ENCODE measurements at places on chromosomes 11 and 22.

- DNase-seq, result no peak
Observed at GRCh38 chr11:85472953-85473352, 154.2 kb downstream of the DLG2 start.

- no peak for DNase-seq
Observed at GRCh38 chr11:574632-575312, 1.5 kb upstream of the PHRF1 start.

- DNase-seq, result no peak
Observed at GRCh38 chr11:130159657-130160497, at the start of gene ST14. ST14 (plus strand) TSS chr11:130159782; CDS start chr11:130159980, 198 bp downstream.

- no peak for DNase-seq
Observed at GRCh38 chr22:42430528-42431125, 1.6 kb downstream of the NFAM1 start.

- DNase-seq, result no peak
Observed at GRCh38 chr11:67105964-67106363, 13.1 kb upstream of the KDM2A start.

GRCh38 chr11:95339086-95339901 is 108.3 kb upstream of the SESN3 start:
- no peak for DNase-seq

- DNase-seq, result no peak
Observed at GRCh38 chr11:8192896-8193209, 24.0 kb upstream of the RIC3 start.

DNA sequence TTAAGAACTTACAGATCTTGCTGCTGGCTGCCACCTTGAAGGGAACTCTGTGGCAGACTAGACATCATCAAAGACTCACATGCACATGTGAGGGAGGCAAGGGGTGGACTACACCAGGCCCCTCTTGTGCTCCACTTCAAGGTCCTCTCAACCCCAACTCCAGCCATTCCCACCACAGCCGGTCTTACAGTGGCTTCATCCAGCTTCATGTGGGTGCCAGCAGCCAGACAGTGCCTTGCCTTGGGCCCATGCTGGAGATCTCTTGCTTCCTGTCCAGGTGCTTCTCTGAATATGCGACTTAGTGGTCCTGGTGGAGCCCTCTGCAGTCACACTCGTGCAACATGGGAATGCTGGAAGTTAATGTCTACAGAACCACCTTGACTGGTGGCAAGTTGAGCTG is 44.6 kb upstream of the WNT7B start:
- no peak for DNase-seq

DNA sequence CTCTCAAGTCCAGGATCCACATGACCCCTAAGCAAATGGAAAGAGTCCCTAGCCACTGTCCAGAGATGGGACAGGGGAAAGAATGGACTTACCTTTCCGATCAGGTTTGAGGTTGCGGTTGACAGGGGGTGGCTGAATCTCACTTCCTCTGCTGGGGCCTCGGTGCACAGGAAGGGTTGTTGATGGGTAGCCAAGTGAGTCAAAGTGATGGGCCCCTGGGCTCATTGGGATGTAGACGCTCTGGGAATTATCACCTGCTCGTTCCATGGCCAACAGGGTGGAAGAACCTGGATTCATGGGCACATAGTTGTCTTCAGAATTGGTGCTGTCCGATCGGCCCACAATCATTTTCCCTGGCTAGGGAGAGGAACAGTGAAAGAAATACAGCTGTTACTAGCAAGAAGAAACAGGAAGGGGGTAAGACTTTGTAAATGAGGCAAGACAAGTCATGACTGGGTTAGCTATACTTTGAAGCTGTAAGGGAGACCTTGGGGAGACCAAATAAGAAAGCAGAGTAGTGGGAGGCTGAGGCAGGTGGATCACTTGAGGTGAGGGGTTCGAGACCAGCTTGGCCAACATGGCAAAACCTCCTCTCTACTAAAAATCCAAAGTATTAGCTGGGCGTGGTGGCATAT is 34.7 kb downstream of the USP35 start:
- no peak for DNase-seq

GRCh38 chr22:23580576-23581259 is 628 bp upstream of the IGLL1 start:
- DNase-seq, result no peak

GRCh38 chr11:43738600-43739409 is 58.3 kb downstream of the HSD17B12 start:
- no peak for DNase-seq

DNA sequence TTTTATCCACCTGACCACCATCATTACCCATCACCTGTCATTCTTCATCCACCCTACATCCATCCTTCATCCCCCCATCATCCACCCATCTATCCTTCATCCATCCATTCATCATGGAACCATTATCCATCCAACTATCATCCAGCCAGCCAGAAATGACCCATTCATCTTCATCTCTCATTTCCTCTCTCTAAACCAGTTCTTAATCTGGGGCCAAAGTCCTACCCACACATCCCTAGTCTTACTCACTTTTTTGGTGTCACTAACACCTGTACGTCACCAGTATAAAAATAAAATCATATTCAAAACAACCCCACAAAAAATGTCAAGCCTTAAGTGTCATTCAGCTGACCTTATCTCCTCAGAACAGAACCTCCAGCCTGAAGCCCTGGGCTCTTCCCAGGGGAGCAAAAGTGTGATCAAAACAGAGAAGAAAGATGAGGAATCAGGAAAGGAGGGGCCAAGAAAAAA is 12.3 kb downstream of the SPI1 start:
- no peak for DNase-seq

GRCh38 chr22:32430352-32430751 is 18.3 kb upstream of the RTCB start:
- DNase-seq, result no peak

DNA sequence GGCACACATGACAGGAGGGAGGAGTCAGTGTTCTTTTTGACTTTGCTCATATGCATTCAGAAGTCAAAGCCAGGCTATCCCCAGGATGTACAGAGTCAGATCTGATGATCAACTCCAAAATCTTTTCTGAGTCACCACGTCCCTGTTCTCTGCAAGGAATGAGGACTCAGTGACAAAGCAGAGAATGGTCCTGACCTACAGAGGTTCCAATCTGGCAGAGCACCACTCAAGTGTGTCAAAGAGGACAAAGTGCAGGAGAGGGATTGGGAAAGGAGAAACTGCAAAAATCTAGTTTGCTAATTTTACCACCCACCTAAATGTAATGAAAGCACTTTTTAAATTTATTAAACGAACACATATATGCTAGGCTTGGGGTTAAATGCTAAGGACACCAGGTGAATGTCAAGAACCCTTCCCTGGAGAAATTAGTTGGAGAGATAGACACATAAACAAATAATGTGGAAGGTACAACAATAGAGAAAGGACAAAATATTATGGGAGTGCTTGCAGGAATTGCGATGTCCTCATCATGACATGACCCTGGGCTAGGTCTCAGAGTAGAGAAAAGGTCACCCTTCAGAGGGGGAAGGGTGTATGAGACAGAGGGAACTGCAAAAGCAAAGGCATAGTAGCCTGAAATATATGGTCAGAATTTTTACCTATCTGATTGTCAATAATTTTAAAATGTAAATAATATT is 56.3 kb downstream of the MTNR1B start:
- DNase-seq, result no peak

DNA sequence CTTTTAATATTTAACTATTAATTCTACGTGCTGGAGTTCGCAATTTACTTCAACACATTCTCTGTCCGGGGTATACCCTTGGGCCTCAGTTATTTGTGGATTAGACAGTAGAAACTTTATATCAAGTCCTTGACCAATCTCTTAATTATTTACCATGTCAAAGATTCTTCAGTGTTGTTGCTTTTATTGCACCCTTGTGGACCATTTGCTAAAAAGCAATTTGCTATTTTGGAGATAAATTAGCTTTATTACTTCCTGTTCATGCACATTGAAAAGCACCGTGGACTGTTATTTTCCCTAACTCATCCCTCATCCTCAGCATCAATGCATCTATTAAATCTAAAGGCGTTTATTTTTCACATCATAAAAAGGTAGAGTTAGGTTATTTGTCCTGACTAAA is 609.9 kb downstream of the CNTN5 start:
- no peak for DNase-seq

- DNase-seq, result peak; percentile 73
Observed at GRCh38 chr22:30265823-30266444, 717 bp downstream of the OSM start.

DNA sequence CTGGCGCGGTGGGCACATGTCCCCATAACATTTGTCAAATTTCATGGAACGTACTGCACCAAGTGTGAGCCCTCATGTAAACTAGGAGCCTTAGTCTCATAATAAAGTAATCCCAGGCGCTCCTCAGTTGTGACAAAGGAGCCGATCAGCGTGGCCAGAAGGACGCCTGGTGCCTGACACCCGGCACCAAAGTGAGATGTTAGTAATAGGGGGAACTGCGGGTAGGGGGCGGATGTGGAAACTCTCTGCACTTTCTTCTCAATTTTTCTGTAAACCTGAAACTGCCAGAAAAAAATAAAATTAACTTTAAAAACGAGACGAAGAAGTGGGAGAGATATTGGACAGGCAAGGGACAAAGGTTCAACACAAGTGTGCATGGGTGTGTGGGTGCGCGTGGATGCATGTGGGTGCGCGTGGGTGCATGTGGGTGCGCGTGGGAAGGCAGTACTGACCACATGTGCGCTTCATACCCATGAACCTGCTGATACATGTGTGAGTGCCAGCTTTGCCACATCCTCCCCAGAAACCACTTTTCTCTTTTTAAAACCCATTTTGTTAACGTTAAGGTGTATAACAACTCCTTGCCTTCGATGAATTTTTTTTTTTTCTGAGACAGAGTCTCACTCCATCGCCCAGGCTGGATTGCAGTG is 55.4 kb upstream of the LINC01488 start:
- no peak for DNase-seq

GRCh38 chr11:35820614-35821013 is 123.2 kb upstream of the LDLRAD3 start:
- no peak for DNase-seq

DNA sequence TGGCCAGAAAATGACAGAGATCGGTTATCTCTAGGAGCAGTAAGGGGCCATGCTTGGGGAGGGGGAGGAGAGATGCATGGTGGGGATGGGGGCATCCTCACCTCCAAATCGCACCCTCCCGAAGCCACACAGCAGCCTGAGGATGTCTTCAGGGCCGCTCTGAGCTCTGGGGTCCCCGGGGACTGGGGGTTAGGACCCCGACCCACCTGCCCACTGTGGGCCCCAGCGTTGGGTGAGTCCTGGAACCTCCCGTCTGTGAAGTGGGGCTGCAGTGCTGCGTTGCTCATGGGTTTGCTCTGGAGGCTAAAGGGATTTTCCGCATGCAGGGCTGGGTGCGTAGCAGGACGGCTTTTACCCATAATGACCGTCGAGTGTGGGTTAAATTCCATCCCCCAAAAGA is 1046.3 kb downstream of the BRD1 start:
- no peak for DNase-seq

DNA sequence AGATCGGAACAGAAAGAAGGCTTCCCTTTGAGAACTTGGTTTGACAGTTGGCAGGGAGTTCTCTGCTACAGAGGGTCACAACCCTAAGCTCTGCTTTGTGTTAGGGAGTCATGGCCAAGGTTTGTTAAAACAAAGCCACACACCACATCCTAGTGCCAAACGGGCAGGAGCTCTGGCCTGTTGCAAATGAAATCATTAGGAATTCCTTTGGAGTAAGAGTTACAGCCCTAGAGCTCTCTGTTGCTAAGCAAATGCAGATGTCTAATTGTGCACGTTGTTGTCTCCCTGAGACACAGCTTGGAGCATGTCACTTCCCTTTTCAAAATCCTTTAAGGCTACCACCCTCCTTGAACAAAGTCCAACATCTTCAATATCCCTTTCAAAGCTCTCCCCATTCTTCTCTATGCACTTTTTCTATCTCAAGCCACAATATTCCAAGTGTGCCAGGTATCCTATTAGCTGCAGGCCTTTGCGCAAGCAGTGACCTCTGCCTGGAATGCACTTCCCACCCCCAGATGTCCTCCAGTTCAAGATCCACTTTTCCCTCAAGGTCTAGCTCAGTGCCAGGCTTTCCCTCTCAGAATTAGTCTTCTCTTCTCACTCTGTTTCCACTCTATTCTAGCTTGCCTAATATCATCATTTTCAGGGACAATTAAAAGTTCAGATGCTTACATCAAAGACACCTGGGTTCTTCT is 253.7 kb upstream of the POU2AF2 start:
- no peak for DNase-seq

GRCh38 chr11:68710409-68710808 is 26.1 kb downstream of the GAL start:
- DNase-seq, result no peak

- DNase-seq, result peak; percentile 18
Observed at GRCh38 chr22:38755155-38755910, 465 bp downstream of the SUN2 start.

DNA sequence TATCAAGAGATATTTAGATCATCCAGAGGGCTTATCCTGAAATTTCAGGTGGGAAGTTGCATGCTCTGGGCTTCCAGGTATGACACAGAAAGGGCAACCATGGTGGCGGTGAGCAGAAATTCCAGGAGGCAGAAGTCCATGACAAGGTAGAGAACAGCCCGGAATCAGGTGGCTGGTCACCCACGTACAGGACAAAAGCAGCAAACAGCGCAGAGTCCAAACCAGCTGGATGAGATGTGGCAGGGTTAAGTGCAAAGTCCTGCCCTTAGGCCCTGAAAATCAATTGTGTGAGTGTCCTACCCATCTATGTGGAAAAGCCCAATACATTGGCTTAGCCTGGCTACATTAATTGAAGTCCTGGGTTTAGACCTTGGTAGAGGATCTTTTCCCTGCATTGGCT is 11.6 kb downstream of the PPFIBP2 start:
- DNase-seq, result no peak

- DNase-seq, result no peak
Observed at GRCh38 chr22:33584152-33584551, 336.1 kb downstream of the LARGE1 start.

DNA sequence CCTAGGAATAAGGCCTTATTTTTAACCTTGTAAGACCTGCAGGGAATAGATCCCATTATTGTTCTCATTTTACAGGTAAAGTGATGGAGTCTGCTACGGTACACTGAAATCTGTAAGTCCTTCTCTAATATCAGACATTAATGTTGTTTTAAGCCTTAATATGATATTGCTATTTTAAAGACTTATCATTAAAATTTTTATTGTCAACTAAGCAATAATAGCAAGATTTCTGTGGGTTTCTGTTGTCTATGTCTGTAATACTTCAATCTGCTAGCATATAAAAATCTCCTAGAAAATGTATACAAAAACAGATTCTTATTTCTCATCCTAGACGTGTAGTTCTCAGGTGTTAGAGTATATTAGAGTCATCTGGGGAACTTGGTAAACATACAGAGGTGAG is 317.5 kb upstream of the TENM4 start:
- DNase-seq, result no peak

- DNase-seq, result no peak
Observed at GRCh38 chr11:72396041-72396440, 38.3 kb downstream of the CLPB start.

GRCh38 chr11:83159902-83160865 is 3.3 kb downstream of the PCF11 start:
- DNase-seq, result no peak

GRCh38 chr11:61751384-61751783 is 1.1 kb upstream of the MYRF start:
- DNase-seq, result no peak

- DNase-seq, result no peak
Observed at GRCh38 chr22:47152938-47153337, 390.5 kb downstream of the TBC1D22A start.

GRCh38 chr11:118398791-118399559 is 2.4 kb upstream of the ATP5MG start:
- DNase-seq, result peak; percentile 58

GRCh38 chr22:49099496-49100124 is 728.1 kb downstream of the BRD1 start:
- DNase-seq, result no peak

GRCh38 chr11:31966846-31967245 is 124.0 kb upstream of the RCN1 start:
- no peak for DNase-seq
